ENCODE measurements at places on chromosomes 7 and 10.
A peak's percentile ranks its signal among the peaks of the same experiment; 100 is the strongest.

DNA sequence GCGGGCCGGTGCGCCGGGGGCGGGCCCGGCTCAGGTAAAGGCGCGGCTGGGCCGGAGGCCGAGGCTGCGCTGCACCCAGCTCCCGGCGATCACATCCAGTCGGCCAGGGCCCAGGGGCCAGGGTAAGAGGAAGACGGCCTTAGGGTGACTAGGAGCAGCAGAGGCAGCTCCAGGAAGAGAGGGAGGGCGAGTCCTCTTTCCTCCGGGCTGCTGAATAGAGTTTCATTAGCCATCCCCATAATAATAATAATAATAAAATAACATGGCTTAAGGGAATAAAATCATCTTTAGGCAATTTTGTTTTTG, 44.8 kb upstream of the CDK1 start:
- DNase-seq, result peak; percentile 50

- DNase-seq, result peak; percentile 56
These were observed at the start of gene GPR37 for GRCh38 chr7:124765401-124766352. Gene GPR37 (minus strand): TSS chr7:124765792. CDS start chr7:124764976, 816 bp downstream.

DNA sequence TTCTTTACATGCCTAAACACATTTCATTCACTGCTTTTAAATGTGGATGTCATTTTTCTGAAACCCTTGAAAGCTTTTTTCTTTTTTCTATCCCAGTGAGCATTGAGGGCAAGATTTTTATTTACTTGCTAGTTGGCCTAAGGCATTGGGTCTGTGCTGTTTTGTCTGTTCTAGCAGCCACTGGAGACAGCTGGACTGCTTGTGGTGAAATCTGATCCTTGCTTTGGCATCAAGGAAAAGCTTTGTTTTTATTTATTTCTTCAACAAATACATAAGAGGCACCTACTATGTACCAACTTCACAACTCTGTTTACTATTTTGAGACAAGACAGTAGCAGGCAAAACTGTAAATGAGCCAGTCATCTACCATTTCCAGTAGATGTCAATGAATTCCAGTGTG, 28.4 kb upstream of the PDLIM1 start:
- no peak for DNase-seq

DNA sequence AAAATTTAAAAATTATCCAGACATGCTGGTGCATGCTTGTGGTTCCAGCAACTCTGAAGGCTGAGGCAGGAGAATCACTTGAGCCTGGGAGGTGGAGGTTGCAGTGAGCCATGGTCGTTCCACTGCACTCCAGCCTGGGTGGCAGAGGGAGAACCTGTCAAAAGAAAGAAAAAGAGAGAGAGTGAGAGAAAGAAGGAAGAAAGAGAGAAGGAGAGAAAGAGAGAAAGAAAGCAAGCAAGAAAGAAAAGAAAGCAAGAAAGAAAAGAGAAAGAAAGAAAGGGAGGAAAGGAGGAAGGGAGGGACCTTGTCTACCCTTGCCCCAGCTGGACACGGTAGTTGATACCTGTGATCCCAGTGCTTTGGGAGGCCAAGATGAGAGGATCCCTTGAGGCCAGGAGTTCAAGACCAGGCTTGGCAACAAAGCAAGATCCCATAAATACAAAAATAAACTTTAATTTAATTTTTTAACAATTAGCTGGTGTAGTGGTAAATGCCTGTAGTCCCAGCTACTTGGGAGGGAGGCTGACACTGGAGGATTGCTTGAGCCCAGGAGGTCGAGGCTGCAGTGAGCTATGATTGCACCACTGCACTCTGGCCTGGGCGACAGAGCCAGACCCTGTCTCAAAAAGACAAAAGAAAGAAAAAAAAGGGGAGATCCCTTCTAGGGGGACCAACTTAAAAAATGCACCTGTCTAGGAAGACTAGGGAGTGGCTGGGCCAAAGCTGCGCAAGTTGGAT, 9.2 kb downstream of the NYAP1 start:
- no peak for DNase-seq

- no peak for DNase-seq
These were observed 384.4 kb upstream of the AUTS2 start for GRCh38 chr7:69213878-69214277.

- DNase-seq, result peak; percentile 52
These were observed 167.1 kb downstream of the NEURL1 start for GRCh38 chr10:103660364-103661197.

- no peak for DNase-seq
These were observed 5.6 kb upstream of the RAMP3 start for GRCh38 chr7:45151967-45152366.

DNA sequence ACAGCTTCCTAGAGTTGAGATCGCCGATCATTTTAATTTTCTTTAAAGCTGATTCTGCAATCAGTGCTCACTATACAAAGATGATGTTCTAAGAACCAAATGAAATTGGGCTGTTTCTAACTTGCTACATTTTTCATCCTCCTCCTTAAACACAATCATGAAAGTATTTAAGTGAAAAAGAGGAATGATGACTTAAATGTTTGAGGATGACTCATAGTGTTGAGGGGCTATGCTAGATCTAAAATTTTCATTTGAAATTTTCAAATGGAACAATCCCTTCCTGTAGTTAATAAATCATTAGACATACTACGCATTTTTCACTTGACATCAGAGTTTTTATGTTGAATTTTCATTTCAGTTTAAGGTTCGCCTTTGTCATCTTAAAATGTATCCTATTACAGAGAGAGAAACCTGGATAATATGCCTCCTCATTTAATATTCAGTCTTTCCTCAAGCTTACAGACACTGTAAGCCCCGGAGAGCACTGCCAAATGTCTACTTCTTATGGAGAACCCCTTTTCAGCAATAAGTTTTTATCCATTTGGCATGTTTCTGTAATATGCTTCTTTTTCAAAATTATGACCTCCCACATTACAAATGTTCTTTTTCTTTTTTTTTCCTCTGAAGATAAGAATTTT, 499.6 kb downstream of the MAGI2 start:
- DNase-seq, result no peak

DNA sequence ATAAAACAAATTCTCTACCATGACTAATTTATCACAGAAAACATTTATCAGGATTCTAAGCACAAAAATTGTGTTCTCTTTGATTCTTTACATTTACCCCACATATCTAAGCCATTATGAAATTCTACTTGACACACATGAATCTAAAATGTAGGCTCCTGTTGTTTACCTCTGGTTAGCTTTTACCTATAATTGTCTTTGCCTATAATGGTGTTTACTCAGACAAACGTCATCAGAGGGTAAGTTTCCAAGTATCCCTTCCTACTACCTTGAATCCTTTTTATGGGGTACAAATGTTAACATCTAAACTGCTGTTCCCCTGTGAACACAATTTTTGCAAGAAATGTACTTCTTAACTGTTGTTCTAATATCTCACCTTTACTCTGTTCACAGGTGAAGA, 63.5 kb downstream of the MINDY3 start:
- DNase-seq, result no peak

- DNase-seq, result no peak
These were observed 172.7 kb downstream of the DIP2C start for GRCh38 chr10:516764-517163.

DNA sequence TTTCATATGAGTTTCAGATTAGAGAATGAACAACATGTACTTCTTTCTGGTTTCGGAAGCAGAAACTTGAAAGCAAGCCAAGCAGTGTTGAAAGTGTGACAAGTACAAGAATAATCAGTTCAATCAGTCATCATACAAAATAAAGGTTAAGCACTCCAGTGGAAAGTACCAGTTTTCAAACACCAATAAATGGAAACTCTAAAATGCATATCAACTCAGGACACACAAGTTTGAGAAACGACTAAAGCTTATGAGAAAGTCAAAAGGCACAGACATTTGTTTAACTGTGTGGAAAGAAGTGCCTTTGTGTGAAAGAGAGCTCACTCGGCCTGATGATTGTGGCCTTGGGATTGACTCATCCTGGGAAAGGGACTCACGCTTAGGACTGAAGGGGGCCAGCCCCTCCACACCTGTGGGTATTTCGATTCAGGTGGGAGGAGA, 60.6 kb upstream of the AKR1C1 start:
- no peak for DNase-seq

GRCh38 chr7:28573651-28574301, 161.5 kb downstream of the CREB5 start:
- DNase-seq, result peak; percentile 97

DNA sequence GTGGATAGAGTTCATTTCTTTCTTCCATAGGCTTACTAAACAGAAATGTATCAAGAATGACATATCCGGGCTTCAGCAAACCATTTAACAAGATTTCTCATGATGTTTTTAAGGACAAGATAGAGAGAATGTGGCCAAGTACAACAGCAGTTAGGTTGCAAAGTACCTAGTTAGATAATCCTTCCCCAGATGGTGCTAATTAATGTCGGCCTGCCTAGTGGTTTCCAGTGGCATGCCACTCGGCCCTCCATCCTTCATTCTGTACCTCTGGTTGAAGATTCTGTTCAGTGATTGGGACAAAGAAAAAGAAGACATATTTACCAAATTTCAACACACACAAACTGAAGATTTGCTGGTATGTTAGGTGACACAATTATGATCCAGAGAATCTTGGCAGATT, 212.1 kb downstream of the MACC1 start:
- no peak for DNase-seq

DNA sequence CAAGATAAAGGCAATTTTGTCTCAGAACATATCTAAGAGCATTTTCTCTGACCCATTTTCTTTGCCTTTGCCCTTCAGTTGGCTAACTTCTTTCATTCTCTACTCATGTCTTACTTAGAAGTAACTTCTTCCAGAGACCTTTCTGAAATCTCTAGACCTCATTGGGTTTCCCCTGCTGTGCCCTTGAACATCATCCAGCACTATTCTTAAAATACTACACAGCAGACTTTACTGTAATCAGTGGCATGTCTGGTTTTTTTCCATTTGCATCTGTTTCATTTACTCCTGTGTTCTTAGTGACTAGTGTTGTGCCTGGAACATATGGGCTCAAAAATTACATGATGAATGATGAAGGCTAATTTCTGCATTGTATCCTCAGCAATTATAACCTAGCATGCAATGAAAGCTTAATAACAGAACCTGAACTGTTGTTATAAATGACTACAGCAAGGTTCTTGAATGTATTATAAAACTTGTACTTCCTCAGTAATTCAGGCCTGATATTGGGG, 301.9 kb downstream of the CDK14 start:
- no peak for DNase-seq

DNA sequence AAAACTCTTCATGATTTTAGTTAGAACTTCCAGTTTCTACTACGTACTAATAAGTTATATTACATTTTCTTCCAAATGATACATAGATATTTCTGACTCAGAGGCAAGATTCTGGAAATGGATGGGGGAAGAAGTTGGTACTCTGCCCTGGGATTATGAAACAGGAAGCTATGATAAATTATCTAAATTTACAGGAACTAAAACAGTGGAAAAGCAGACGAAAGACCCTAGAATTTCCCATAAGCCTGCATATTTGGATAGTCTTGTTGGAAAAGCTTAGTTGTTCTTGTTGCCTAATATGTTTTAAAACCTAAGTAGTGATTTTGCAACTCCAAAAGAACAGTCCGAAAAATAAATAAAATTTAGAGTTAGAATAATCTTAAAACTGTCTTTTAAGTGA, 21.8 kb downstream of the CFAP69 start:
- no peak for DNase-seq

GRCh38 chr7:92698237-92698841, 108.1 kb upstream of the FAM133B start:
- peak; percentile 43 for DNase-seq

GRCh38 chr10:78362406-78363022, 328.9 kb downstream of the RPS24 start:
- DNase-seq, result no peak

DNA sequence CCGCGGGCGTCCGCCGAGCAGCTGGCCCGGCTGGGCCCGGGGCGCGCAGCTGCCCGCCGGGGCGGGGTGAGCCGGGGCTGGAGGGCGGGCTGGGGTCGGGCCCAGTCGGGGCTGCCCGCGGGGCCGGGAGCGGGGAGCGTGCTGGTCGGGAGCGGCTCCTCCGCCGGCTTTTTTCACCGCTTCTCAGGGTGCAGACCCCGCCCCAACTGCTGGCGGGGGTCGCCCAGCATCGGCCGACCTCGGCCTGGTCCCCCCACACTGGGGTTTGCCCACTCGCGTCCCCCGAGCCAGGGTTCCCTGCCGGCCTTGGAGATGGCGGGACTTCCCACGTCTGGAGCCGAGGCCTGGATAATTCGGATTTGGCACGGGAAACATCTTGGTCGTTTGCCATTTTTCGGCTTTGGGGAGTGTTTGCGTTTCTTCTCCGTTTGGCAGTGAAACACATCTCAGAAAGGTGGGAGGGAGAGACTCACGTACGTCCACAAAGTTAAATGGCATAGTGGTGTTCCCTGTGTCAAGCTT, 432 bp downstream of the TMEM248 start:
- DNase-seq, result peak; percentile 40

Data from NCI-H1105 treated with DMSO at 0.1 percent for 48 hours (cell line).